Stimulated activated CD8-positive, alpha-beta memory T cell treated with anti-CD3 and anti-CD28 coated beads, Interleukin-4, amount 100 ng/mL, for 1 hour (primary cell): ENCODE measurements at places on chromosomes 2 and 18.

DNA sequence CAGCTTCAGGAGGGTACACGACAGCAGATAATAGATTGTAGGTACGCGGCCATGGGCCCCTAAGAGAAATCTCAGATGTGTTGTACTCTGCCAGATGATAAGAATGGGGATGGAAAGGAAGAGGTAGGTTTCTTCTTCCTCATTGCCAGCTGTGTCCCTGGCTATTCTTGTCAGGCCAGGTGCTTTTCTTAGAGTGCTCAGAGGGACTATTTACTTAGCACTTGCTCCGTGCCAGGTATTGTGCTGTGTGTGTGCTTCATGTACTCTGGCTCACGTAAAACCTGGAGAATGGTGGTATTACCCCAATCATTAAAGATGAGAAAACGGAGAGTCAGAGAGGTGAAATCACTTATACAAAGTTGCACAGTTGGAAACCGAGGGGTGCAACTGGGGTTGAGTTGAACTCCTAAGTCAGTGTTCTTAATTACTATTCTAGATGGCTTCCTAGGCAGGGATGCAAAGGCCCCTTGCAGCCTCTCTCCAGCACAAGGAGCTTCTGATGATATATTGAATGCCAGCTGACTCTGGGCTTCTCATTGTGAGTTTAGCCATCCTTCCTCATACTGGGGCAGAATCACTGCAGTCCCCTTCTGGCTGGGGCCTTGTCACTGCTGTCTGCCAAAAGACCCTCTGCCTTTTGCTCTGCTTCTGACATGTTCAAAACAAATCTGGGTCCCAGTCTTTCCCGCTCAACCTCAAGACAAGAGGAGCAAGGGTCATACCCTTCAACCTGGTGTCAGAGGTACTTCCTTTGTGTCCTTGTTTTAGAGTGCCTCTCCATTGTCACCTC lies 60.7 kb downstream of the LYPD1 start:
- no peak for DNase-seq

DNA sequence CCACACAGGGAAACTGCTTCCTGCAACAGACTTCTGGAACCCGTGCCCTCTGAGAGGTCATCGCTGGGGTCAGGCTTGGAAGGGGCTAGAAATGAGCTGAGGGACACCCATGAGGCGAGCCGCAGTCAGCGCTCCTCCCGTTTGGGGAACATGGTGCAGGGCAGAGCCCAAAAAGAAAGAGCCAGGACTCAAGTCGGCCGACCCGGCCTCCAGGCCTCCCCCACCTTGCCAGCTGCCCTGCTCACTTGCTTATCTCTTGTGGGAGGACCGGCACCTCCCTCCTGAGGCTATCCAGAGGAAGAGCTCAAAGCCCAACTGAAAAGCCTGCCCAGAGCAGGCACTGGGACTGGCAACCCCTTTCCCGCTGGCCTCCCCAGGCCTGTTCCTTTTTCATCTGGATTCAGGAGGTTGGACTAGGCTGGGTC lies 43.6 kb downstream of the SCTR start:
- DNase-seq, result no peak

DNA sequence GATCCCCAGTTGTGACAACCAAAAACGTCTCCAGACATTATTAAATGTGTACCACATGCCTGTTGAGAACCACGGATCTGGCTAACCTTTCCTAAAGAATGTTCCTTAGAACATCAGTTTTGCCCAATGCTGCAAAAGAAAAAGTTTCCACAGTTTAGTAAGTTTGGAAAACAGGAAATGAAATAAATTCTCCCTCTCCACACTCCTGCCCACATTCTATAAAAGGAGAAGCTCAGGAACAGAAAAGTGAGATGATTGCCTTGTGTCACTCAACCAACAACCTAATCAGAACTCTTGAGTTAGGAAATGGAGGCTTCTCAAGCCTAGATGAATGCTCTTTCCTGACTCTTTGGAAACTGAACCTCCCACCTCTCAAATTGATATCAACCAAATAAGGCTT lies 56.1 kb upstream of the NFE2L2 start:
- no peak for DNase-seq

- peak; percentile 10 for DNase-seq
Observed at GRCh38 chr2:75064691-75065396, 106.4 kb downstream of the POLE4 start.
